ENCODE measurements at places on chromosomes 1 and 21. TPM values are rescaled to one million over a fixed set of nuclear protein-coding genes. Genes with fewer than 3 reads are reported as not detected.

DNA sequence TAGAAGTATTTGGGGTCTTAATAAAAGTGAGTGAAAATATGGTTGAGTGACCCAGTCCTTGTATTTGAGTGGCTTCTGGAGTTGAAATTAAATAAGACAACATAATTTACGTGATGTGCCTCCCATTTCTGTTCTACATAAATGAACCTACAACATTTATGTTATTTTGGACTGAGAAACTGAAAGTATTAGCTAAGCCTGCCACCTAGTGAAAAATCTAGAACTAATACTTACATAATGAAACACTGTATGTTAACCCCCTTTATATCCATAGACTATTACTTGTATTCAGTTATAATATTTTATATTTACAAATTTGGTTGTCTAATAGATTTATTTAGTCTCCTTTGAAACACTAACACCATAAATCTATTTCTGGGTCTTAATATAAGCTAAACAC lies 298.9 kb downstream of the KCNT2 start:
- DNase-seq, result no peak

- peak; percentile 95 for DNase-seq
These were observed 115.6 kb upstream of the SLC45A1 start for GRCh38 chr1:8202182-8202905.

The TAS1R1 gene
- total RNA-seq, result not detected

- DNase-seq, result no peak
These were observed 58.9 kb downstream of the TBCE start for GRCh38 chr1:235426143-235426542.

- no peak for DNase-seq
These were observed 242.3 kb downstream of the SDCCAG8 start for GRCh38 chr1:243497939-243498681.

DNA sequence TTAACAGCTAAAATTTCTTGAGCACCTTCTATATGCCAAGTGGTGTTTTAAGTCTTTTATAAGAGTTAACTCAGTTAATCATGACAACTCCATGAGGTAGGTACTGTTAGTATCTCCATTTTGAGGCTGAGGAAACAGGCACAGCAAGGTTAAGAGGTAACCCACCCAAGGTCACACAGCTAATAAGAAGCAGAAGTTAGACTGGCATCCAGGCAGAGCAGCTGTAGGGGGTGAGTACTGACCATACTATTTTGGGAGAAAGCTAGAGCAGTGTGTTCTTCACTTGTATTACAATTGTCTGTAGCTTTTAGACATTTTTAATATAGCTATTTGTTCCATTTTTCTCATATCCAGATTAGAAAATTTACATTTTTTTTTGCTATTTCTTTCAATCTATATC lies 4.8 kb downstream of the ATP6V1G3 start:
- no peak for DNase-seq
